HFFc6 (cell line): ENCODE measurements at places on chromosomes 16 and 17.
A peak's percentile ranks its signal among the peaks of the same experiment; 100 is the strongest.

DNA sequence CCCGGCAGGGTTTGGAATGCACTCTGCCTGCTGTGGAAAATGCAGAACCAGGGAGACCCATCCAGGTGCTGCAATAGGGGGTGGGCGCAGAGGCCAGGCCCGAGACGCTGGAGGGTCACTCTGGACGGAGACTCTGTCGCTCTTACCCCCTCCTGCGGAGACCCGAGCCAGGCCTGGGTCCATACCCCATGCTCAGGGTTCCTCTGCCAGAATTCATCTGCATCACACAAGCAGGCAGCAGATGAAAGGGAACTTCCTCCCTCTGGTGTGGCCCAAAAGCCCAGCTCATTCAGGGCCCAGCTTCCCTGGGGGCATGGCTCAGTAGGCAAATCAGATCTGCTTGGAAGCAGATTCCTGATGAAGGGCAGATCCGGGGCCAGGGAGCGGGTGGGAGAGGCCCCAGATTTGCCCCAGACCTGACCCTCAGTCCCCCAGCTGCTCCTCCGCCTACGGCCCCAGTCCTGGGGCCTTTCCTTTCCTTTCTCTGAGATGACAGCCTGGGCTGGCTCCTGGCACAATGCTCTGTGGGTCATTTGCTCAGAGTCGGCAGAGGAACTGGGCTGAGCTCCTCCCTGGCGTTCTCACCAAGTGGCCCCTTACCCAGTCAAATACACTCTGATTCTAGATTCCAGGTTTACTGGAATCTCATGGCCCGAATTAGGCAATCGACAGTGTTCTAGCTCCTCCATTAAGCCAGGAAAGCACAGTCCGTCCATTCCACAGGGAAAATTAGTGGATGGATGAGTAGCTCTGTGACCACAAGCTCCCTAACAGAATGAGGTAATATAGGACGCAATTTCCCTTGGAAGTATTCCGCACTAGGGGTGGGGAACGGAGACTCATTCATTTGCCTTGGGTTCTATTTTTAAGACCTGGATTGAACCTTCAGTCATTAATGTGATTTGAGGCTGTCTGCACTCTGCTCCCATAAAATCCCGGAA is 19.1 kb upstream of the RASD1 start:
- no peaks in the 10 kb centered on the region for H3K36me3 ChIP-seq
- peaks cover 30% of the 10 kb centered on the region for H3K4me1 ChIP-seq
- H3K4me3 ChIP-seq, result peak overlapping the region; percentile 59; the same call in 1 of the 2 replicates
- peak; percentile 80 for DNase-seq

GRCh38 chr17:46949291-46950174 is 26.6 kb downstream of the GOSR2 start:
- H3K36me3 ChIP-seq, result no peaks in the 10 kb centered on the region
- H3K27me3 ChIP-seq, result peaks cover 20% of the 10 kb centered on the region
- no peak overlapping the region for H3K4me3 ChIP-seq
- H3K27ac ChIP-seq, result no peak overlapping the region

GRCh38 chr17:77675411-77675810 is 283.1 kb upstream of the TNRC6C start:
- H3K4me3 ChIP-seq, result no peak overlapping the region
- H3K36me3 ChIP-seq, result no peaks in the 10 kb centered on the region
- H3K27ac ChIP-seq, result no peak overlapping the region

- peak; percentile 68 for DNase-seq
- peaks cover 5% of the 10 kb centered on the region for H3K36me3 ChIP-seq
- peaks cover 65% of the 10 kb centered on the region for H3K4me1 ChIP-seq
- H3K27ac ChIP-seq, result peak overlapping the region; percentile 57
- no peaks in the 10 kb centered on the region; the same call in 1 of the 2 replicates for H3K27me3 ChIP-seq
Observed at GRCh38 chr17:12510535-12510934, 155.2 kb upstream of the MYOCD start.

- no peak overlapping the region for H3K27ac ChIP-seq
- no peaks in the 10 kb centered on the region for H3K36me3 ChIP-seq
- DNase-seq, result no peak
- H3K4me3 ChIP-seq, result no peak overlapping the region
Observed at GRCh38 chr17:71985111-71986039, 135.4 kb upstream of the SOX9 start.

GRCh38 chr17:43367737-43368242 is 31.0 kb upstream of the ARL4D start:
- H3K4me3 ChIP-seq, result peak overlapping the region; percentile 91

DNA sequence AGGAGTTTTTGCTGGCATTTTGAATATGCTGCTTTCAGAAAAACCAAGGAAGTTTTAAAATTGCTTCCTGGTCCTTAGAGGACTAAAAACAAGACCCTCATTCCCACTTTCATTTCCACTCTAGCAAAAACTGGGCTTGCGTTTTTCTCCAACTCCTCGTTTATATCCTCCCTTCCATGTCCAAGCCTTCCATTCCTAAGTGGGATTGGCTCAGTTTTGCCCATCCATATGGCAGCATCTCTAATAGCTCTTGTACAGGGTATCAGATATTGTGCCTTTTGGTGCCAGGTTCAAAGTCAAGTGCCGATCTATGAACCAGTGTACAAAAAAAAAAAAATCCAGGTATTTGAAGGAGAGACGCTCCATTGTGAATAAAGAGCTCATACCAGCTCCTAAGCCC is 9.9 kb upstream of the TBKBP1 start:
- H3K4me3 ChIP-seq, result no peak overlapping the region
- peak overlapping the region; percentile 51 for H3K27ac ChIP-seq
- no peak for DNase-seq
- H3K27me3 ChIP-seq, result peaks cover 9% of the 10 kb centered on the region
- H3K36me3 ChIP-seq, result peaks cover 62% of the 10 kb centered on the region

GRCh38 chr16:71461686-71462648 is at the start of gene ZNF23:
Gene ZNF23, minus strand, starts transcription at chr16:71462247. Its CDS starts 5,451 bp downstream, at chr16:71456796.
- peaks cover 39% of the 10 kb centered on the region for H3K4me1 ChIP-seq
- peak; percentile 69 for DNase-seq
- H3K27ac ChIP-seq, result peak within 1 kb of the TSS; percentile 92
- H3K36me3 ChIP-seq, result peaks cover 20% of the 10 kb centered on the region

GRCh38 chr17:8463099-8463498 is 27.4 kb downstream of the NDEL1 start:
- peaks cover 2% of the 10 kb centered on the region; the same call in 1 of the 2 replicates for H3K27me3 ChIP-seq
- peaks cover 48% of the 10 kb centered on the region for H3K4me1 ChIP-seq
- H3K27ac ChIP-seq, result peak overlapping the region; percentile 78
- DNase-seq, result peak; percentile 44
- peaks cover 10% of the 10 kb centered on the region for H3K36me3 ChIP-seq
- H3K4me3 ChIP-seq, result no peak overlapping the region

DNA sequence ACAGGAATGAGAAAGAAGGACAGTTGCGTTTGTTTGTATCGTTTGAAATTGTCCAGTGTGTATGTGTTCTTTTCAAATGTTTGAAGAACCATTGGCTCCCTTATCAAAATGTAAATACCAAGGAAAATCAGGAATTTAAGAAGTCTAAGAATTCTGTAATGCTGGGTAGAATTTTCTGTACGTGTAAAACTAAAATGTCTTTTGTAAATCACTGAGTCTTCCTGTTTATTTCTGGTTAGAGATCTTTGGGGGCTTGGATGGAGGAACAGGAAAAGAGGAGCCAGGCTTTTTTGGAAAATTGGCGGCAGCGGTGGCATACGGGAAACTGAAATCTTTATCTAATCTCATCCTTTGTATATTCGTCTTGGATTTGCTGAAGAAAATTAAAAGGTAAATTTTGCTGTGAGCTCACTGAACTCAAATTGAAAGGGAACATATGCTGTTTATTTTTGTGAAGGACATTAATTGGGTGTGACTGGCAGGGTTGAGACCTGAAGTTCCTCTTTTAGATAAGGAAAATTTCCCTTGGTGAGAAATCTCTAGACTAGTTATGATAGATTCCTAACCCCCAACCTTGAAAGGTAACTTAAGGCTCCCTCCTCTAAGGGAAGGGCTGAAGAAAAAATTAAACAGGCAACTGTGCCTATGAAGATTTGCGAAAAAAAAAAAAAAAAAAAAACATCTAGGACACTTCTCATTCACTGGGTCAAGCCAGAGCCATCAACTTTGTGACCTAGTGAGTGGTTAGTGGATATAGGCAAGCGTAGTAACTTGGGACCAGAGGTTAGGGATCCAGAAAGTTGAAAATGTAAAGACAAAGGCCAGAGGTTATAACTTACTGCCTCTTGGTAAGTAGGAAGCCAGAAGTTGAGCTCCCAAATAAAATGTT is 10.8 kb downstream of the TAT start:
- peaks cover 4% of the 10 kb centered on the region; the same call in 1 of the 2 replicates for H3K36me3 ChIP-seq
- H3K4me1 ChIP-seq, result peaks cover 18% of the 10 kb centered on the region
- peak overlapping the region; percentile 86 for H3K4me3 ChIP-seq
- no peak for DNase-seq
- H3K27ac ChIP-seq, result peak overlapping the region; percentile 90
- H3K27me3 ChIP-seq, result peaks cover 24% of the 10 kb centered on the region

DNA sequence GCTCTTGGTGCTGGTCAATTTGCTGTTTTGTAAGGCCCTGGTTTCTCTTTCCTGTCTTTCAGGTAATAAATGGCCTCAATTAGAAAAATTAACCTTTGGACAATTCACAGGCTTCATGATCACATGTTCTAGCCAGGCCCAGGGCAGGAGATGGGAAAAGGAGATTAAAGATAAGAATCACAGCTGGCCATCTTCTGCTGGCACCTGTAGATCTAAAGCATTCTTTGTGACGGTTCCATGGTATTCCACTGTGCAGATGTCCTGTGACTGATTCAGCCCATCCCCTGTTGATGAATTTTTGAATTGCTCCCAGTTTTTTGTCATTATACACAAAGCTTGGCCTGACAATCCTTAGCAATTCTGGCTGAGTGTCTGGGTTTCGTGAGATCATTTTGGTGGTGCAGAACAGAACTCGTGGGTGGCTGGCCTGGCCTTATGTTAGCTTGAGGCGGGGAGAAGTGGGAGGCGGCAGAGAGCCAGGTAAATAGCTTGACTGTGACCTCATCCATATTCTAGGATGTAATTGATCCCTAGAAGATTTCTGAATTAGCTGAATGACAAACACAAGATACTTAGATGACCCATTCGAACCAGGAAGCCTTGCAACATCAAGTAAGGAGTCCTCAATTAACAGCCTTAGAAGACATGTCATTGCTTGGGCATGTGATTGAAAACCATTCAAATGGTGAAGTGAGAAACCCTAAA is 14.1 kb downstream of the TMC5 start:
- no peak overlapping the region for H3K27ac ChIP-seq
- no peak for DNase-seq
- no peaks in the 10 kb centered on the region for H3K36me3 ChIP-seq
- H3K27me3 ChIP-seq, result no peaks in the 10 kb centered on the region; the same call in 1 of the 2 replicates

GRCh38 chr17:42122371-42123303 is at the start of gene HSPB9:
Gene HSPB9, plus strand, starts transcription at chr17:42122804. Its CDS starts 47 bp downstream, at chr17:42122851.
- no peak for DNase-seq
- no peak within 1 kb of the TSS for H3K4me3 ChIP-seq
- H3K27me3 ChIP-seq, result peaks cover 6% of the 10 kb centered on the region
- H3K27ac ChIP-seq, result no peak within 1 kb of the TSS; the same call in 1 of the 2 replicates

DNA sequence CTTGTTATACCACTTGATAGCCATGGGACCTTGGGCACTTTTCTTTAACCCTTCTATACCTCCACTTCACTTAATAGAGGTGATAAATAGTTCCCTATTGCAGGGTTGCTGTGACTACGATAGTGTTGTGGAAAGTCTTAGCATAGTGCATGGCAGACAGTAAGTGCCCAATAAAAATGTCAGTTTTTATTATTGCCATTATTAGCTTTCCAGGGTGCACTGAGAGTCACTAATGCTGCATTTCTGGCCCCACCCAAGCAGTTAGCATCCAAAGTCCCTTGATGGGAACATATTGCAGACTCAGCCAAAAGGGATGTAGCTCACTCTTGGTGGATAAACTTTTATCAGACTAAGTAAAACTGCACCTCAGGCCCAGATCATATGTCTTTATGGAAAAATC is 41.5 kb upstream of the TEKT3 start:
- peaks cover 25% of the 10 kb centered on the region for H3K4me1 ChIP-seq
- H3K4me3 ChIP-seq, result no peak overlapping the region
- H3K36me3 ChIP-seq, result no peaks in the 10 kb centered on the region; the same call in 1 of the 2 replicates
- peaks cover 3% of the 10 kb centered on the region for H3K27me3 ChIP-seq
- no peak for DNase-seq

DNA sequence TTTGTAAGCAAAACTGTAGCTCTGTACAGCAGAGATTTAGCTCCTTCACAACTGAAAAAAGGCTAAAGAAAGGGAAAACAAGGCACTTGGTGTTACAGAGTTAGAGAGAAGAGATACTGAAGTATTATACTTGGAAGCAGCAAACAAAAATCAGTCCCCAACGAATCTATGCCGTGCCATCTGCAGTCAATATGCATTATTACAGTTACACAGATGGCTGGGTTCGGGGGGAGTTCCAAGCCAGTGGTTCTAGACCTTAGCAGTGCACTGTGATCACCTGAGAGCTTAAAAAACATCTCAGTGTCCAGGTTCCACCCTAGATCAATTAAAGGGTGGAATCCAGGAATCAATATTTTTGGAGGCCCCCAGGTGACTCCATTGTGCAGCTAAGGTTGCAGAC is 489.9 kb downstream of the SHISA9 start:
- H3K4me1 ChIP-seq, result no peaks in the 10 kb centered on the region
- H3K36me3 ChIP-seq, result no peaks in the 10 kb centered on the region
- no peak overlapping the region for H3K27ac ChIP-seq
